ELR (cell line): ENCODE measurements at places on chromosomes 6 and 20.

DNA sequence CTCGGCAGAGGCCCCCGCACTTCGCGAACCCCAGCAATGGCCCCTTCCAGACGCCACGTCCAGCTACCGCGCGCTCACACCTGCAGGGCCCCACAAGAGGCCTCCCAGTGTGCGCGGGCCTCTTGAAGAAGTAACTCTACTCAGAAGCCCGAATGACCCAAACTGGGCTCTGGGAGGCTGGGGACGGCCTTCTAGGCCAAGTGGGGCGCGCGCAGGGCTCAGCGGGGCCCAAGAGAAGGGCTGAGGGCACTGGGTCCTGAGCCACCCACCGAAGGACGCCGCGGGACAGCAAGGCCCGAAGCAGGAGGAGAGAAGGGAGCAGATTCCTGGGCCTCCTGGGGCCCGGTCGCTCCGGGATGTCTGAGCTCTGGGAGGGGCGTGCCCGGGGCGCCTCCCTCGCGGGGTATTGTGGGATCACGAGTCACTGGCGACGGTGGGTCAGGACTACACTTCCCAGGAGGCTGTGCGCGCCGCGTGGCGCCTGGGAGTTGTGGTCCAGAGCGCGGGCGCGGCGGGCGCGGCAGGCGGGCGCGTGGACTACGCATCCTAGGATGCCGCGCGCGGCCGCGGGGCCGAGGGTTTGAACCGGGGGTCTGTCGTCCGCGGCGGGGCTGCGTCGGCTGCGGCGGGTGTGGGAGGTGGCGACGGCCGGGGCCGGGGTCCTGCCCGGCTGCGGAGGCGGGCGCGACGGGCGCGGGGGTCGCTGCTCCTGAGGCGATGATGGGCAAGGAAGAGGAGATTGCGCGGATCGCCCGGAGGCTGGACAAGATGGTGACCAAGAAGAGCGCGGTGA, at the start of gene TCEA2:
TSS of gene TCEA2 (plus strand) at position 603 of the 793 bp plus-strand sequence. CDS start at position 718, 115 bp downstream.
- peak; percentile 98 for DNase-seq

DNA sequence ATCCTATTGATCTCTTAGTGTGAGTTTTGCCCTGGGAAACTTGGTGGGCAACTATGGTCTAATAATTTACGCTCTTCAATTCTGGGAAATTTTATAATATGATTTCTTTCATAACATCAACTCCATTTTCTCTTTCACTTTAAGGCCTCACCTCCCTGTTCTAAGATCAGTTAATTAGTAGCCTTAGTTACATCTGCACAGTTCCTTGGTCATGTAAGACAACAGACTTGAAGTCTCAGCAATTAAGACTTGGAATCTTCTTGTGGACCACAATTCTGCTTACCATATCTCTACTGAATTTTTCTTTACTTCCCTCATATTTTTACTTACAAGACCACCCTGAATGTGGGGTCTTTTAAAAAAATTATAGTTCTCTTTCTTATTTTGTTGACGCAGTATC, 8.7 kb downstream of the ENPP3 start:
- no peak for DNase-seq

DNA sequence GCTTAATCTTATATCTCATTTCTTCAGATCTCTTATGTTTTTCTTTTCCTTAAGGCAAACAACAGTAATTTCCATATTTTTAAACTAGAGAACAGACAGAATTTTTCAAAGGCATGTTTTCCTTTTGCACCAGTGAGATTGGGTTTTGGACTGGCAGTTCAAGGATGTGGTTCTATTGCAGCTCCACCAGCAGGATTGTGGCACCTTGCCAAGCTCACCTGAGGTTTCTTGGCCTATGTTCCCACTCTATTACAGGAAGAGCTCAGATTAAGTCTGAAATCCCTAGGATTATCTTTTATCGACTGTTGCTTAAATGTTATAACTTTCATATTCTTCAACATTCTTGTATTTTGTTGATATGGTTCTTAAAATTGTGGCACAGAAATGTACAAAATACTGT, 218.9 kb downstream of the PLCB4 start:
- DNase-seq, result no peak

GRCh38 chr20:49561256-49561655, 6.7 kb downstream of the PTGIS start:
- DNase-seq, result no peak

- peak; percentile 56 for DNase-seq
These were observed 32.6 kb downstream of the CEP85L start for GRCh38 chr6:118618676-118619377.

- no peak for DNase-seq
These were observed 82.6 kb upstream of the CCDC167 start for GRCh38 chr6:37582306-37582705.

DNA sequence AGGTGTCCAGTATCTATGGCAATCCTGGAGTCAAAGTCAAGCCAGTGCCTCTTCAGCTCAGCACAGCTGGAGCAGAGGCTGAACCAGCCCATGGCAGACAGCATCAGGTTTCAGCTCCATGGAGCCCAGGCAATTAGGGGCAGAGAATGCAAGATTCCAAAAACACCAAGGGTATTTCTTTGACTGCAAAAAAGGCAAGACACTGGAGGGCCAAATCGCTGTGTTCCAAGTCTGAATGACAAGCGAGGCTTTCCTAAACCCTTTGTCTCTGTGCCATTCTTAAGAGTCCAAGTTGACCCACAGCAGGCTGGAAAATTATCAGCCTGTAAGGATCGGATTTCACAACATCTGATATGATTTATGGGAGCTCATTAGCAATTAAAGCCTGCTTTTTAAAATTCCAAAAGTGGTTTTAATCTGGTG, 49.7 kb upstream of the TGM3 start:
- no peak for DNase-seq

- DNase-seq, result no peak
These were observed 5.7 kb downstream of the PACRG start for GRCh38 chr6:162733489-162733888.

GRCh38 chr6:4941782-4942672, 61.8 kb downstream of the RPP40 start:
- DNase-seq, result peak; percentile 94
